ENCODE measurements at places on chromosomes 6 and 20.

DNA sequence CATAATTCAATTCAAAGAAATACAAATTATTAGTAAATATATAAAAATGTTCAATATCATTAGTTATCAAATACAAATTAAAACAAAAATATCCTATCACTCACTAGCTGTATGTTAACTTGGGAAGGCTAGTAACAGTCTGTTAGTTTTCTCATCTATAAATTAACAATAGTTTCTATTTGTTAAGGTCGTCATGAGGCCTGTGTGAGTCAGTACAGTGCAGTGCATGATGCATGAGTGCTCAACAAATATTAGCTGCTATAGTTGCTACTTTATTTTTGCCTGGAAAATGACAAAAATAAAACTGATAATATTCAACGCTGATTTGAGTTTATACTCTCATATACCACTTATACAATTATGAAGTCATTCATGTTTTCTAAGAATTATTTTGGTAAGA, 401.6 kb upstream of the RUNX2 start:
- DNase-seq, result no peak

GRCh38 chr6:48041894-48042293, 69.1 kb downstream of the PTCHD4 start:
- no peak for DNase-seq

DNA sequence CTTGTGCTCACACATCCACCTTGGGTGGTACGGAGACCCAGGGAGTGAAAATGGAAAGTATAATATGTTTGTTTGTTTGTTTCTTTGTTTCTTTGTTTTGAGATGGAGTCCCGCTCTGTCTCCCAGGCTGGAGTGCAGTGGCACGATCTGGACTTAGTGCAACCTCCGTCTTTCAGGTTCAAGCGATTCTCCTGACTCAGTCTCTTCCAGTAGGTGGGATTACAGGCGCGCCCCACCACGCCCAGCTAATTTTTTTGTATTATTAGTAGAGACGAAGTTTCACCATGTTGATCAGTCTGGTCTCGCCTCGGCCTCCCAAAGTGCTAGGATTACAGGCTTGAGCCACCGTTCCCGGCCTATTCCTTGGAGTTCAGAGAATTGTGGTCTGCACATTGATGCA, 115.4 kb downstream of the TRIM27 start:
- no peak for DNase-seq

DNA sequence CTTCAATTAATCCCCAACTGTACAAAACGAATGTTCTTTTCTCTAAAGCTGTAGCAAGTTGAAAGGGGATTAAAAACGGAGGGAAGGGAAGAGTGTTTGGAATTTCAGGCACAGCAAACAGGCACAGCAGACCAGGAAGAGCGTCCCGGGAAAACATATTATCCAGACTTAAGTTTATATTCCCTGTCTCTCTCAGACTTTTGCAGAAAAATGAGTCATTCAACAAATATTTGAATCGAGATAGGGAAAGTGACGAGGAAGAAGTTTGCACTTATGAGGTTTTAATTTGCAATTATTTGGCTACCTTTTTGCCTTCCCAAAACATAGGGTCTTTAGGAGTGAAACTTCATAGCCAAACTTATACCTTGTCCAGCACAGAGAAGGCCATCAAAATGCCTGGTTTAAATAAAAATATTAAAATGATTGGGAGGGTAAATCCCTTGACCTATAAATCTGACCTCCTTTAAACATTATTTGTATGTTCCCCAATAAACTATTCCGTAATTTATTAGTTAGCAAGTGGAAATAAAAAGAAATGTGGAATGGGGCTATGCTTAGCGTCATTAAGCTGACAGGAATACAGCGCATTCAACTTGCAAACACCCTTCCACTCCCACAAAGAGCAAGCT, 16.0 kb downstream of the HFE start:
- DNase-seq, result no peak

- no peak for DNase-seq
Measured at GRCh38 chr6:69871107-69871506, 4.8 kb downstream of the COL19A1 start.

- DNase-seq, result peak; percentile 65
Measured at GRCh38 chr20:45311589-45312211, 3.6 kb upstream of the MATN4 start.

GRCh38 chr20:25274481-25274880, 26.6 kb downstream of the PYGB start:
- DNase-seq, result no peak

GRCh38 chr20:22771706-22772105, 187.3 kb upstream of the FOXA2 start:
- DNase-seq, result no peak

DNA sequence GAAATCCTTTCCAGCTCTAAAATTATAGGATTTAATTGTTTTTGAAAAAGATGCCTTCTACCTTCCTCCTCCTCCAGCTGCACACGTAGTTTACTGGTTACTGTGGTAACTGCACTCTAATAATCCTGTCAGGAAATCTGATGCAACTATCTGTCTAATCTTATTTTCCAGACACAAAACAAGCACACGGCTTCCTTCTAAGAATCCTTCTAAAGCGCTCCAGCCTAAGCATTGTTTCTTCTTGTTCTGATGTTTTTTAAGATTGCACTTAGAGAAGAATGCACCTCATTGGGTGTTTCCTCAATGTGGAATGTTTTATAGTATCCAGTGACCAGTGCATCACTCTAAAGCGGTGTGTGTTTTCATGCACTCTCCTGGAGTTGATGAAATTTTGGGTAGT, 63.6 kb downstream of the CARMIL1 start:
- DNase-seq, result no peak
